ENCODE measurements at places on chromosomes 13 and 19.

- DNase-seq, result no peak
These were observed 13.2 kb downstream of the ENOX1 start for GRCh38 chr13:43773602-43774001.

GRCh38 chr13:56907766-56908165 is 233.0 kb upstream of the PRR20A start:
- DNase-seq, result no peak

DNA sequence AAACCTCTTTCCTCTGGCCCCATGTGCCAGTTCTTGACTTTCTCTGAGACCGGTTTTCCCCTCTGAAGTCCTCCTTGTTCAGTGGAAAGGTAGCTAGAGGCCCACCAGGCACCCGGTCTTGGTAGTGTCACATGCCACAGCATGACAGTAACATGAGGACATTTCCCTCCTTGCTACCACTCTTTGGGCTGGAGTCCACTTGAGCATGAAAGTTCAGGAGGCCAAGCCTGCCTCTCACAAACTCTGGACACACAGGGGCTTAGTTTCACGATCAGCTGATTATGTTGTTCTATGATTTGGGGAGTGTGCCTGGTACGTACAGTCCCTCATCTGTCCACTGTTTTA is 45.6 kb downstream of the NFIX start:
- DNase-seq, result no peak

GRCh38 chr19:5339198-5339949 is 1.2 kb downstream of the PTPRS start:
- DNase-seq, result no peak

DNA sequence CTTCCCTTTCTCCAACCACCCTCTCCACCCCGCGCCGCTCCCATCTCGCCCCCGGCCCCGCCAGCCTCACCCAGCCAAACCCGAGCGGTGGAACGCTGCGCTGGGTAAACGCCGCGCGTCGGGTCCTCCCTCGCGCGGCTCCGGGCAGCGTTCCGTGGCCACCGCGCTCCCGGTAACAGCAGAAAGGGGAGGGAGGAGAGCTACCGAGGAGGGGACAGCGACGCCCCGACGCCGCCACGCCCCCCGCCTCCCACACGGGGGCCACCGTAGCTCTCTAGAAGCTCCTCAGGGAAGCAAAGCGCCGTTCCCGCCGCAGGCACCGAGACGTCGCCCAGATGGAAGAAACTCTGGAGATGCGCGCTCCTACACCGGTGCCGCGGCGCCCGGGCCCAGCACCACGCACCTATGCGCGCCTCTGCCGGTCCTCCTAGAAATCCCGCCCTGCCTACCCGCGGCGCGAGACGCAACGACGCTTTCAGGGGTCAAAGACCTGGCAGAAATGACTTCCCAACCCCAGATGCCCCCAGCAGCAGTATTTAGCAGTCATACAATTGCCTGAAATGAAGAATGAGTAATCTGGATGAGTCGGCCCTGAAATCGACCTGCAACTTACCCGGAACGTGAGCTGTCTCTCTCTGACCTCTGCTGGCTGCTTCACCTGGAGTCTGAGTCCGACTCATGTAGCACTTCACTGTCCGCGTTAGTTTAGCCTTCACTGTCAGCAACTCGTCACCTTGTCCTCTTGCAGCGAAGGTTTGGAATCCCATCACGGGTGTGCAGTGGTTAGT is at the start of gene RUBCNL:
RUBCNL (minus strand) TSS at position 189 of the 788 bp plus-strand sequence. CDS start 14,777 bp downstream, outside the sequence.
- DNase-seq, result no peak

GRCh38 chr19:56118666-56119581 is 2.2 kb downstream of the ZNF787 start:
- DNase-seq, result no peak

DNA sequence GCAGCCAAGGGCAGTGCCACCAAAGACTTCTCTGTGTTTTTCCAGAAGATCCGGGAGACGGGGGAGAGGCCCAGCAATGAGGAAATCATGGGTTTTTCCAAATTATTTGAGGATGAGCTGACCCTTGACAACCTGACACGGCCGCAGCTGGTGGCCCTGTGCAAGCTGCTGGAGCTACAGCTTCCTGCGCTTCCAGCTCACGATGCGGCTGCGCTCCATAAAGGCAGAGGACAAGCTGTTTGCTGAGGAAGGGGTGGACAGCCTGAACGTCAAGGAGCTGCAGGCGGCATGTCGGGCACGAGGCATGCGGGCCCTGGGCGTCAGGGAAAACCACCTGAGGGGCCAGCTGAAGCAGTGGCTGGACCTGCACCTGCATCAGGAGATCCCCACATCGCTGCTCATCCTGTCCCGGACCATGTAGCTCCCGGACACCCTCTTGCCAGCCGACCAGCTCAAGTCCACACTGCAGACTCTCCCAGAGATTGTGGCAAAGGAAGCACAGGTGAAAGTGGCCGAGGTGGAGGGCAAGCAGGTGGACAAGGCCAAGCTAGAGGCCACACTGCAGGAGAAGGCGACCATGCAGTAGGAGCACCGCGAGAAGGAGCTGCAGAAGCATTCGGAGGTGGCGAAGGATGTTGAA is 11.7 kb downstream of the ZSCAN1 start:
- DNase-seq, result no peak

DNA sequence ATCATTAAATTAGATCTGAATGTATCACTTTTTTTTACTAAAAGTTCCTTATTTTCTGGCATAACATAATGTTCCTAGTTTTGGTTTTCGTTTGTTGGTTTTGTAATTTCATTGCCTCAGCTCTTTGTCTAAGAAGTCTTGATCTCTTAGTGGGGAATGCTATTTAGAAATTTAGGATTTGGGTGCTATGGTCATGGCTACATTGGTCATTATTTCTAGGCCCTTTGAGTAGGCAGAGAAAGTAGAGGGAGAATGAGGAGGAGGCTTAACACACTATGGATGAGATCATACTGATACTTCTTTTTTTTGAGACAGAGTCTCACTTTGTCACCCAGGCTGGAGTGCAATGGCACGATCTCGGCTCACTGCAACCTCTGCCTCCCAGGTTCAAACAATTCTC is 41.8 kb downstream of the PIBF1 start:
- DNase-seq, result no peak

GRCh38 chr19:35845215-35846037 is 6.9 kb downstream of the NPHS1 start:
- DNase-seq, result no peak

GRCh38 chr19:44050740-44051649 is 841 bp upstream of the ZNF223 start:
- DNase-seq, result no peak

GRCh38 chr13:108214441-108215271 is 680 bp downstream of the LIG4 start:
- no peak for DNase-seq

- DNase-seq, result no peak
These were observed 111.6 kb upstream of the OBI1 start for GRCh38 chr13:78770601-78771000.

DNA sequence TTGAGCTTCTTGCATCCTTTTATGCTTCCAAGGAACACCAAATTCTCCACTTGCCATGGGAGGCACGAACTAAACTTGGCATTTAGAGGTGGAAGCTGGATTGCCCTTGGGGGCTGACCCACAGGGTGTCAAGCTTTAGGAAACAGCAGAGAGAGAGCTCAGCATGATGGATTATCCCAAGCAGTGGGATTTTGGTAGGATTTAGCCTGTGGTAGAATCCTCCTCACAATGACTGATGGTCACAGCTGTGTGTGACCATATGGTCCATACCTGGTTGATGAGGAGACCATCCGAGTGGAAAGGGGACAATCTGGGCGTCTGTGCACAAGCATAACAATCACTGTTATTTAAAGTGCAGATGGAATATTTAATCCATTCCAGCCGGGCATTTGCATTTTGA is 40.1 kb upstream of the PSG9 start:
- DNase-seq, result no peak

DNA sequence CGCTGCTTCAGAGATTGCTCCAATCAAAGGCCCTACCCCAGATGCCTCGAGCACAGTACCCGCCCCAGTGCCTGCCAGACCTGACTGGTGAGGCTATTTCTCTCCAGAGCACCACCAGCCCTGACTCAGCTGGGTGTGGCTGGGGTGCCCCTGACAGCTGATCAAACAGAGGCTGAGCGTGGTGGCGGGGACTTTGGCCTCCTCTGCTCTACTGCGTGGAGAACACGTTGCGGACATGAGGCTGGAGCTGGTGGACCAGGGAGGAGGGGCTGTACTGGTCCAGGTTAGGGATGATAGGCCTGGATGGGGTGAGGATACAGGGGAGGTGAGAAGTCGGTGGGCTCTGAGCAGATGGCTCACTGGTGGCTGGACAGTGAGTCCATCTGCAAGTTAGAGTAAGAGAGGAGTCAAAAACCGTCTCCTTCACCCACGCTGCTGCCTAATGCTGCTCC is 3.5 kb upstream of the DOCK6 start:
- no peak for DNase-seq

GRCh38 chr13:76703621-76704288 is 182.4 kb downstream of the KCTD12 start:
- no peak for DNase-seq

DNA sequence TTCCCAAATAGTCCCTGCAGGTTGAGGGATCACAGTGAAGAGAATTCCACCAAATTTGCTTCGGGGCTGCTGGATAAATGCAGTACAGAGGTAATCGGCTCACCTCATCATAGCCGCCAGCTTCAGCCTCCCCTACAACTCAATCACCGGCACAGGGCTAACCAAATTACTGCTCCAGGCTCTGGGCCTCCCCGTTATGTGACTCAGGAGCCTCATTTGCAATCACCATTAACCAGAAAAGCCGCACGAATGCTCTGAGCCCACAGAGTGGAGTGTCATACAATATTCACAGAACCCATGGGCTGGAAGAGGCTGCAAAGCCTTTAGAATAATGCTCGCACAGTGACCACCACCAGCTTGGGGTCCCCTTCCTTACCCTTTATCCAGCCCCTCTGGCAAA is 4.9 kb downstream of the SIAH3 start:
- DNase-seq, result no peak

DNA sequence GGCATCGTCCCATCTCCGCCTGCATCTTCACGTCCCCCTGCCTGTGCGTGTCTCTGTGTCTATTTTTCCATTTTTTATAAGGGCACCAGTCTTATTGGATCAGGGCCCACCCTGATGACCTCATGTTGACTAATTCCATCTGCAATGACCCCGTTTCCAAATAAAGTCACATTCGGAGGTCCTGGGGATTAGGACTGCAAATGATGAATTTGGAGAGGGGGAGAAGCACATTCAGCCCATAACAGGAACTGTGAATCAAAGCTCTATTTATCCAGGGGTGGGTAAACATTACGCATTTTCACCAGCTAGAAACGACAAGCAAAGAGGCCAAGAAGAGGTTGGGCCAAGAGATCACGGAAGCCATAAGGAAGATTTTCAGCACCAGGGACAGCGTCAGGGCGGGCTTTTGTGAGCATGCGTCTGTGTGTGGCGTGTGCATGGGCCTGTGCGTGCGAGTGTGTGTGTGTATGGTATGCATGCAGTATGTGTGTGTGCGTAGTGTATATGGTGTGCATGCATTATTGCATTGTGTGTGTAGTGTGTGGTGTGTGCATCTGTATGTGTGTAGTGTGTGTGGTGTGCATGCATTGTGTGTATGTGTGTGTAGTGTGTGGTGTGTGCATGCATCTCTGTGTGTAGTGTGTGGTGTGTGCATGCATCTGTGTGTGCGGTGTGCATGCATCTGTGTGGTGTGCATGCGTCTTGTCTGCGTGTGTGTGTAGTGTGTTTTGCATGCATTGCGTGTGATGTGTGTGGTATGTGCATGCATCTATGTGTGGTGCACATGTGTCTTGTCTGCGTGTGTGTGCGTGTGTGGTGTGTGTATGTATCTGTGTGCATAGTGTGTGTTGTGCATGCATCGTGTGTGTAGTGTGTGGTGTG is 19.6 kb downstream of the CELF5 start:
- no peak for DNase-seq

- no peak for DNase-seq
These were observed 8.1 kb downstream of the ZNF460 start for GRCh38 chr19:57288373-57288772.

DNA sequence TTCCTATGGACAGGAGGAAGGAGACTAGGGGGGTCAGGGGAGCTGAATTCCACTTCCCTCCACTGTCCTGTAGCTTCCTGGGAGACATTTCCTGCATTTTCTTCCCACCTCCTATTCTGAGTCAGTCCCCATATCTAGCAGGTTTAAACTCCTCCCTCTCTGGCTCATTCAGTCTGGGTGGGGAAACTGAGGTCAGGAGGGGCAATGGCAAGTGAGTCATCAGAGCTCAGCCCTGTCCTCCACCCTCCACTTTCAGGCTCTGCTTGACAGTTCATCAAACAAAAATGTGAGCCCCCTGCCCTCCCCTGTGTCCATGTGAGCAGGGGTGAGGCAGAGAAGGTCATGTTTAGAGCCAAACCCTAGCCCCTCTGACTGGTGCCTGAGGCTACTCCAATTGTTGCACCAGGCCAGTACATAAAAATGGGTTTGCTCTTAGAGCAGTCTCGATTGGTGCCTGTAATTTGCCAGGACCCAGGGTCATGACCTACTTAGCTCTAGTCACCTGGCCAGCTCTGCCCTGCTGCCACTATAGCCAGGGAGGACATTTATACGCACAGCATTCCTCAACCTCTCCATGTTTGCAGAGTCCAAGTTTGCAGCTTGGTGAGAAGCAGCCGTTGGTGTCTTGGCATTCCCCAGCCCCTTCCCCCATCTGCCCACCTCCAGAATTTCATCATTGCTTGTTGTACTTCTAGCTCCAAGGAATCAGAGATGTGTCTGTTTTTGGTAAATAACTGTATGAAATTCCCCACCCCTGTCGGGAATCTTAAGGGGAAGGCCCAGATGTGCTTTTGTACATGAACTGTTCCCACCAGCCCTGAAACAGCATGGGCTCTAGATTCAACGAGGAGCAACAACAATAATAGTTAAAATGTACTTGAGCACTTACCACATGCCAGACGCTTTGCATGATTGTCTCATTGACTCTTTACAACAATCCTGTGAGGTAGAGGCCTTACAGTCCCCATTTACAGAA is 20.7 kb downstream of the SAMD4B start:
- DNase-seq, result no peak

DNA sequence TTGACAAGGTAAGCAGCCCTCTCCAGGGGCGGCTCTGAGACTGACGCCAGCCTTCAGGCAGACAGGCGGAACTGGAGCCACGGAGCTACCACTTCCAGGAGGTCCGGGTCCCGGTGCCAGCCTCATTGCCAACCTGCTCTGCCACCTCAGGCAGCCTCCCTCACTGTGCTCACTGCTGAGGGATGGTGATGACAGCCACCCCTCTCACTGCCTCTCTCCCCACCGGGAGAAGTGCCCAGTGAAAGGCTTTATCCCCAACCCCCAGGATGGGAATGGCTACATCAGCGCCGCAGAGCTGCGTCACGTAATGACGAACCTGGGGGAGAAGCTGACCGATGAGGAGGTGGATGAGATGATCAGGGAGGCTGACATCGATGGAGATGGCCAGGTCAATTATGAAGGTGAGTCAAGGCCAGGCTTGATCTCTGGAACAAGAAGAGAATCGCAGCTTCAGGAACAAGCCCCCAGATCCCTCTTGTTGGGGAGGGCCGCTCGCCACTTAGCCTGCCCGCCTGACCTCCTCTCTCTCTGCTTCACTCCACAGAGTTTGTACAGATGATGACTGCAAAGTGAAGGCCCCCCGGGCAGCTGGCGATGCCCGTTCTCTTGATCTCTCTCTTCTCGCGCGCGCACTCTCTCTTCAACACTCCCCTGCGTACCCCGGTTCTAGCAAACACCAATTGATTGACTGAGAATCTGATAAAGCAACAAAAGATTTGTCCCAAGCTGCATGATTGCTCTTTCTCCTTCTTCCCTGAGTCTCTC is 7.6 kb downstream of the CALM3 start:
- no peak for DNase-seq
